ENCODE measurements at places on chromosomes 5 and 9.

GRCh38 chr5:115333164-115333563 is 36.7 kb upstream of the CCDC112 start:
- no peak for DNase-seq

DNA sequence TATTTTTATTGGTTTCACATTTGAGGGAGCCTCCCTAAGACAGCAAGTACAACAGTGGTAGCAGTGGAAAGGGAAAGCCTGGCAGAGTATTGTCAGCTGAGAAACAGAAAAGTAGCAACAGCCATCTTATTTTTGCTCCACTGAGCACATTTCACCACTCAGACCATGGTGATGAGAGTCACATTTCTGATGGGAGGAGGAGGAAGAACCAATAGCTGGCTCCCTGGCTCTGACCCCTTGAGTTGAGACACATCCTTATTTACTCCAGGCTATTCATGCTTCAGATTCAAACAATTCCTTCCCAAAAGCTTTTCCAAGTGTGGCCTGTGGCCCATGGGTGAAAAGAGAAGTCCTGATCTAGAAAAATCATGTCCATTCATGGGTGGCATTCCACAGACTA is 236.3 kb downstream of the ARHGAP26 start:
- no peak for DNase-seq

DNA sequence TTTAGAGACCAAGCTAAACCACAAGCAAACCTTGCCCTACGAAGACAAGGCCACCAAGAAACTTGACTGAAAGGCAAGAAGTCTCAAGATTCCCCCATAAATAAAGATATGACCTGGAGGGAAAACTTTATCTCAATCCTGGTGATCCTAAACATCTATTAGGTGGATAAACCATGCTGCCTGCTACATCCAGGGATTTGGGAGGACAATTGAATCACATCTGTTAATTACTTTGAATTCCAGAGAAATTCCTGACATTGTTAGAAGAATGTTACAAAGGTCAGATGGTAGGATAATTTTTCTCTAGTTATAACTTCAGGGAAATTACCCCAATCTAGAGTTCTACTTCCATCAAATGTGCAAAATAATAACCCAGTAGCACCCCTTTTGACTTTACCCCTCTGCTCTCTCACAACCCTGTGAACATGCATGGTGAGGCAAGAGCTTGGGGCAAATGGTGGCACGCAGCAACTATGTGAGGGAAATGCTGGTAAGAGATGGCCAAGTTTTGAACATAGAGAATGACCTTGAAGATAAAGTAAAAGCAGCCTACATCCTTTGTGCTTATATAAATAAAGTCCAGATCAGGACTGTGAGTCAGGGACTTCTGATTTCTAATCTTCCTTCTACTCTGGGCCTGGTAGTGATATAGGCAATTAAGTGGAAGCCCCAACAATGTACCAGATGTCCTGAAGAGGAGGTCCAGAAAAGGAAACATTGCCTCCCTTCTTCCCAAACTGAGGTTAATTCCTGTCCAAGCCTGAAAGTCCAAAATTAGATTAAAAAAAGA is 57.1 kb upstream of the PTGER4 start:
- no peak for DNase-seq

DNA sequence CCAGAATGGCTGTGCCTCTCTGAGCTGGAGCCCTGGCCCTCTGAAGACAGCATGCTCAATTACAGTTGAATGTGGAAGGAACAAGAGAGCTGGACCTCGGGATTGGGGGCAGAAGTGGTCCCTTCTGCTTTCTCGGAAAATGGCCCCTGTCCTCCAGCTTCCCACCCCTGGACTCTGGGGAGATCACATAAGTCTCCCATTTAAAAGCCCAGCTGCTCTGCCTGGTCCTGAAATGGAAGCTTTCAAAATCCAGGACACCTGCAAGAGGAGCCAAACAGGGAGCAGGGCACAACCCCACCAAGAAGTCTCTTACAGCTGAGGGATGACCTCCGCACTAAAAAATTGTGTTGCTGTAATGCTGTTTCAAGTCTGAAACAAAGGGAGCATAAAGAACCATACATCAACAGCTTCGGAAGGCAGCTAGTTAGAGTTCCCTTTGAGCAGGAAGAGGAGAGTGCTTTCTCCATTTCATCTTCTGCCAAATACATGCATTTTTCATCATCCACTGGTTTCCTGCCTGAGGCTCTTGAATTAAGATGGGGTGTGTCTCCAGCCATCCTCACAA is 48.2 kb downstream of the TGFBI start:
- no peak for DNase-seq

DNA sequence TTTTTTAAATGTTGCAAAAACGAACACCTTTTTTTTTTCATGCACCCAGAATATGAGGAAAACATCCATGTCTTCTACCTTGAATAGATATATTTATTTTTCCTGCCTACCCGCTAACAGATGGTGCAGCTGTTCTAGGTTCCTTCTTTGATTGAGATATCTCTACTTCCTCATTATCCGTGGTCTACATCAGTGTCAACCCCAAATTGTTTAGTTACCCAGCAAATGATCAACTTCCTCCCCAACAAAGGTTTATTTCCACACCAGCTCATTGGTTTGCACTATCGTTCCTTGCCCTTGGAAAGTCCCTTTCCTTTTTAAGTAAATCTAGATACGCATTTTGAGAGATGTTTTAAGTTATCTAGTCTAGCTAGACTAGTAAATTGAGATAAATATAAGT is 166.4 kb downstream of the PRR16 start:
- no peak for DNase-seq

DNA sequence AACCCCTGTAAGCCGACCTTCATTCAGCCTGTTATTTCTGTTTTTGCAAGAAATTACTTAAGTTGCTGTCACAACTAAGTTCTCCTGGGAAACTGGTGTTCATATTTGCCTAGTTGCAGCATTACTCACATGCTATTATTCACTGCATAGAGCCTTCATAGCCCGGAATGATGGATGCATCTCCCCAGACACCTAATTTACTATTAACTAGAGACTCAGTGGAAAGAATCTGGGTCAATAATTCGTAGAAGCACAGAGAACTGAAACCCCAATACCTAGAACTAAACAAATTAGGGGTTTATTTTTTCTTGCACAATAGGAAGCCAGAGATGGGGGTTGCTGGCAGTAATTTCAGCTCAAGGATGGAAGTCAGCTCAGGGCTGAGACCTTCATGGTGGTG is 45.7 kb upstream of the FAM170A start:
- DNase-seq: no peak

GRCh38 chr9:132585954-132586829 is 3.8 kb downstream of the BARHL1 start:
- no peak for DNase-seq

DNA sequence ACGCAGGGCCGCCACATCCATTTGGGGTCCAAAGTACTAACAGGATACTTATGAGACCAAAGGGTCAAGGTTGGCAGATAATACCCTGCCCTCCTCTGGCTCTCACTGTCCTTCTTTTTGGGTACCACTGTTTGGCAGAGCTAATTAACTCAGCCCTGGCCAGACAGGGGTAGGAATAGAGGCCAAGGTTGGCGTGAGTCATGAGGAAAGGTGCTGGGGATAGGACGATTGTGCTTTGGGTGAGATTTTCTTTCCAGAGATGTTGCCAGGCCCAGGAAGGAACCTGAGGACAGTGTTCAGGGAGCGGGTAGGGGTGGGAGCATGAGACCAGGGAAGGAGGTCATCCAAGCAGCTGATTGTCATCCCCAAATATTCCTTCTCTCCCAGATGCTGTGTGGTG is 191.8 kb upstream of the PANK3 start:
- no peak for DNase-seq

DNA sequence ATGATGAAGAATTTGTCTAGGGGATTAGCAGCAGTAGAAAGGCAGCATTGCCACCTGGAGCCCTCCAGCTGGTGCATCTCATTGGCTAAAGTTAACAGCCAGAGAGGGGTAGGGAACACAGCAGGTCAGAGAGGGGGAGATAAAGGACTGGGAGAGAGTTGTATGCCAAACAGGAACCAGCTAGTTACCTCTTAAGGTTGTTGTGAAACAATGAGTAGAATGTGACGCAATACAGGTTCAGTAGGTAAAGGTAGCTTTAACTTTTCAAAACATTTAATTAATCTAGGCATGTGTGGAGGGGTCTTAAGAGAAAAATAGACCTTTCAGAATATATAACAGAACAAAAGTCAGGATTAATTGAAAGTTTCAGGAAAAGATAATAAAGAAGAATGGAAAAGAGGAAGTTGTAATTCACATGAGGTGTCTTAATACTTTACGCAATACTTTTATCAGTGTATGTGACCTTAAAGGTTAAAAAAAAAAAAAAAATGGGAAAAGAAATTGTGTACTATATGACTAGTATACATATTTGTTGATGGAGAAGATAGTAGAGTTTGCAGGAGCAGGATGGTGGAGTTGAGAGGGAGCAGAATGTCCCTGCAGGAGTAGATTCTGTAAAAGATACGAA is 14.3 kb downstream of the FBXO38 start:
- DNase-seq: no peak

- DNase-seq: no peak
Observed at GRCh38 chr5:24630918-24631317, 13.9 kb downstream of the CDH10 start.

DNA sequence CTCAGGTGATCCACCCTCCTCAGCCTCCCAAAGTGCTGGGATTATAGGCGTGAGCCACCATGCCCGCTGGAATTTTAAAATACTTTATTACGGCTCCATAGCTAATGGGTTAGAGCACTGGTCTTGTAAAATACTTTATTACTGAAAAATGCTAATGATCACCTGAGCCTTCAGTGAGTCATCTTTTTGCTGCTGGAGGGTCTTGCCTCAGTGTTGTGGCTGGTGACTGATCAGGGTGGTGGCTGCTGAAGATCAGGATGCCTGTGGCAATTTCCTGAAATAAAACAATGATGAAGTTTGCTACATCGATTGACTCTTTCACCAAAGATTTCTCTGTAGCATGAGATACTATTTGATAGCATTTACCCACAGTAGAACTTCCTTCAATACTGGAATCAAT is 26.0 kb upstream of the GNE start:
- no peak for DNase-seq

- no peak for DNase-seq
Observed at GRCh38 chr5:88979244-88979643, 96.3 kb upstream of the MEF2C start.

- DNase-seq: no peak
Observed at GRCh38 chr9:136923881-136924280, 20.7 kb downstream of the FBXW5 start.

DNA sequence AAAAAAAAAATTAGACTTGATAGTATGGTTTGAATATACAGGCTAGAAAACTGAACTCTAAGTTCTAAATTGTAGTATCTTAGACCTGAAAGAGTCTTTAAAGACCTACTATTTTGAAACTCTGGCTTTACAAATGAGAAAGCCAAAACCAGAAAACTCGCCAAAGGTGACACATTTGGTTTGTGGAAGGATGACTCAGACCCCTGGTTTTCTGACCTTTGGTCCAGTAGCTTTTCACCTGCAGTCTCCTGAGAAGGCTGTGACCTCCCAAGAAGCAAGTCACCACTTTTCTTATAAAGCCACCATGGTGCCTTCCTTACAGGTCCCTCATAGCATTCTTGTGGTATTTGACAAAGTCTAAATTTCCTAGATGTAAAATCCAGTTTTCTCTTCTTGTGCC is 102.1 kb upstream of the CEP78 start:
- no peak for DNase-seq

- no peak for DNase-seq
Observed at GRCh38 chr5:75243510-75243909, 6.8 kb upstream of the ANKRD31 start.
